Heart right ventricle (tissue), 16 donors: ENCODE measurements at places on chromosomes 7 and 10. TPM values are rescaled to one million over a fixed set of nuclear protein-coding genes. Genes with fewer than 3 reads are reported as not detected.
A peak's percentile ranks its signal among the peaks of the same experiment; 100 is the strongest.

GRCh38 chr10:86282664-86283465 is 83.7 kb downstream of the GRID1 start:
- DNase-seq, result no peak

DNA sequence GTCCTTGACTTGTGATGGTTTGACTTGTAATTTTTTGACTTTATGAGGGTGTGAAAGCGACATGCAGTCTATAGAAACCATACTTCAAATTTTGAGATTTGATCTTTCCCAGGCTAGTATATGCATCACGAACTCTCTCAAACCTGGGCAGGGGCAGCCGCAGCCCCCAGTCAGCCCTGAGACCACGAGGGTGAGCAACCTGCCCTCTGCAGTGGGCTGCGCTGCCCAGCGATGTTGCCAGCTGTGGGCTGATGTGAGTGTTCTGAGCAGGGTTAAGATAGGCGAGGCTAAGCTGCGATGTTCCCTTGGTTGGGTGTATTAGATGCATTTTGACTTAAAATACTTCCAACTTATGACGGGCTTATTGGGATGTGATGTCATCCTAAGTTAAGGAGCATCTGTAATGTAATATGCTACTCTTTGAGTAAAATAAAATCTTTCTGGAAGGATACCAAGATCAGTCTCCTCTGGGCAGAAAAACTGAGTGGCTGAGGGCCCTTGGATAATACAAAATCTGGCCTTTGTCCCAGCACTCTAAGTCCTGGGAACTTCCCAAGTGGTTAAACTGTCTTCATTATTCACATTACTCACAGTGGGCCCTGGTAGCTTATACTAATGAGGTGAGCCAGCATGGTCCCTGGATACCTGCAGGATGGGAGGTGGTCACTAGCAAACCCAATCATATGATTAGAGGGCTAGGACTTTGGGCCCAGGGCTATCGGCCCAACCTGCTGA is 28.4 kb upstream of the CNPY1 start:
- no peak for DNase-seq

The LIPJ gene
- total RNA-seq, result 0.23 TPM

DNA sequence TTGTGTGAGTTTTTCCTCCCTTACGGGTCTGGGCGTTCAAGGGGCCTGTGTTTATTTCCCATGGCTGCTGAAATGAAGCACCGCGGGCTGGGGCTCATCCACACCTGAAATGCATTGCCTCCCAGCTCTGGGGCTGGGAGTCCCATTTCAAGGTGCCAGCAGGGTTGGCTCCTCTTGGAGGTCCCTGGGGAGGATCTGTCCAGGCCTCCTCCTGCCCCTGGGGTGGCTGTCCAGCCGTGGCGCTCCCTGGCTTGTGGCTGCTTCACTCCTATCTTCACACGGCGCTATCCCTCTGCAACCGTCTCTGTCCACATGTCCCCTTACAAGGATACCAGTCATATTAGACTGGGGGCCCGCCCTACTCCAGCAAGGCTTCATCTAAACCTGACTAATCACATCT is 41.1 kb upstream of the CNPY1 start:
- no peak for DNase-seq

GRCh38 chr7:19619122-19619521 is 89.7 kb downstream of the POLR1F start:
- DNase-seq, result no peak

- DNase-seq, result no peak
Observed at GRCh38 chr7:81175275-81175940, 256.6 kb upstream of the SEMA3C start.

The HOXA6 gene
- total RNA-seq, result not detected

DNA sequence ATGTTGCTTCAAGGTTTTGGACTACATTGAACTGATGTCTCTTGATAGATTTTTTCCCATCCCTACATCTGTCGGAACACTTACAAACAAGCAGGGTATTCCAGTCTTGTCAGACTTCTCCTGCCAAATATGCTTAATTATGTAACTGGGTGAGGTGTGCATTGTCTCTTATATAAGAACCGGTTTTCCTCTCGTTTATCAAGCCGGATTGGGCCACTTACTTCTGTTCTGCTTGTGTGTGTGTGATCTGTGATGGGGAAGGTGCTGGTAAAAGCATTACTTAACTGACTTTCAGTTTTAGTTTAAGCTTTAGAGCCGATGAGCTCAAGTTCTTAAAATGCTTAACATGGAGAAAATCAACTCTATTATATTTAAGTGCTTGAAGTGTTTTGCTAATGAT is 57.9 kb downstream of the OTUD1 start:
- no peak for DNase-seq

GRCh38 chr7:70710651-70711050 is 421.3 kb upstream of the GALNT17 start:
- no peak for DNase-seq

DNA sequence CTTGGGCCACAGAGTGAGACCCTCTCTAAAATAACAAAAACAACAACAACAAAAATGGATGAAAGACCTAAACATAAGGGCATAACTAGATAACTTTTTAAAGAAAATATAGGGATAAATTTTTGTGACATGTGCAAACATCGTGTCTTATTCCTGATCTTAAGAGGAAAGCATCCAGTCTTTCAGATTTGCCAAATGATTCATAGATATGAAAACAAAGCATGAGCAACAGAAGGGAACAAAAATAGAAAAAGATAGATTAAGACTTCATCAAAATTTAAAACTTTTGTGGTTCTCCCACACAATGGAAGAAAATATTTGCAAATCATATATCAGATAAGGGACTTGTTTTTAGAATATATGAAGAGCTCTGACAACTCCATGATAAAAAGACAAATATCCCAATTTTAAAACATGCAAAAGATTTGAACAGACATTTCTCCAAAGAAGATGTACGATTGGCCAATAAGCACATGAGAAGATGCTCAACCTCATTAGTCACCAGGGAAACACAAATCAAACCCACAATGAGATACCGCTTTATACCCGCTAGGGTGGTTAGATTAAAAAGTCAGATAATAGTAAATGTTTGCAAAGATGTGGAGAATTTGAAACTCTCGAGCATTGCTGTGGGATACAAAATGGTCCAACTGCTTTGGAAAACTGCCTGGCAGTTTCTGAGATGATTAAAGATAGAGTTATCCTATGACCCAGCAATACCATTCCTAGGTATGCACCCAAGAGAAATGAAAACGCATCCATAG is 20.3 kb downstream of the PPIF start:
- no peak for DNase-seq

DNA sequence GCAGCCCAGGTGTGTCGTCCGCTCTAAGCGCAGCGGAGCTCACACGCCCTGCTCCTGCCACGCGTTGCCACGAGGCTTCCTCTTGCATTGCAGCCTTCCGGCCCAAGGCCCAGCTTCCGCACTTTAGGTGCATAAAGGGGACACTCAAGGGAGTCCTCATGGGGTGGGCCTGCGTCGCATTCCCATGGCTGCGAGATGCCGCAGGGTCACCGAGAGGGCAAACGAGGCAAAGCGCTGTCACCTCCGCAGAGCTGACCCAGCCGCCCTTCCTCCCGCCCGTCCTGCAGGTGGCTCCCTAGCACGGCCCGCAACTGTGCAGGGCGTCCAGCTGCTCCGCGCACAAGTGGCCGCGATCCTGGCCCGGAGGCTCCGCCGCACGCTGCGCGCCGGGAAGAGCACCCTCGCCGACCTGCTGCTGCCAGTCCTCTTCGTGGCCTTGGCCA is 283.5 kb downstream of the ABCA13 start:
- no peak for DNase-seq

The UCN3 gene
- not detected for total RNA-seq

The JCAD gene
- total RNA-seq, result 18.3 TPM

DNA sequence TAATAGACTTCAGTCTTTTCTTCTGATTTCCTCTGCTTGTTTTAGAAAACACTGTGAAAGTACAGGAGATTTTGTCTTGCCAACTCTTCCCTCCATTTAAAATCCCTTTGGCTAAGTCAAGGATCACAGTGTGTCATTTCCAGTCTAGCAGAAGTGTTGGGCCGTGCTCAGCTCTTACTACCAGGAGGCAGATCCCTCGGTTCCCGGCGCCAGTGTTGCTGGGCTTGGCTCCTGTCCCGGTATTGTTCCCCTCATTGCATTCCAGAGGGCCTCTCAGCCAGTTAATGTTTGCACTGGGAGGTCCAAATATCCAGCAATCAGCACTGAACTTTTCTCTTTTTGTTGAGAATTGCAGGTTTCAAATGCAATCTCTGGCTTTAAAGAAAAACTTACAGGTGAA is 612.1 kb upstream of the MGMT start:
- peak; percentile 92 for DNase-seq

The SYNPO2L gene
- total RNA-seq, result 120 TPM

- no peak for DNase-seq
Observed at GRCh38 chr7:84642611-84643010, 448.0 kb upstream of the SEMA3A start.

GRCh38 chr10:64060389-64060788 is 539.2 kb downstream of the REEP3 start:
- no peak for DNase-seq

The GCK gene
- 0.83 TPM for total RNA-seq
